ENCODE measurements at places on chromosomes 2 and 18.
A peak's percentile ranks its signal among the peaks of the same experiment; 100 is the strongest.

DNA sequence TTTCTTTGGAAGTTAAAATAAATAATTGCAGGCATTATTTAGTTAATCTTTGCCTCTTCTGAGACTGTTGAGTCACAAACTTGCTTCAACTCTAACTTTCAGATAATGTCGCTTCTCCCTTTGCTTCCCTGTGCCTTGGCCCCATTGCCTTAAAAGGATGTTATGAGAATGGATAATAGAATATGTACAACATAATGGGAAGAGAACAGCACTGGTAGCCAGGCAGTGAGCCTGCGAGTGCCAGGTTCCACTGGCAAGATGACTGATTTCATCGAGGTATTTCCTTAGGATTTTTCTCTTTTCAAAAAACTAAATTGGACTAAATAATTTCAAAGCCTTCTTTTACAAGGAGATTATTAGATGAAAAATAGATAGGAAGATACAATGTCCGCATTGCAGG is 420.9 kb downstream of the TGIF1 start:
- DNase-seq, result no peak

DNA sequence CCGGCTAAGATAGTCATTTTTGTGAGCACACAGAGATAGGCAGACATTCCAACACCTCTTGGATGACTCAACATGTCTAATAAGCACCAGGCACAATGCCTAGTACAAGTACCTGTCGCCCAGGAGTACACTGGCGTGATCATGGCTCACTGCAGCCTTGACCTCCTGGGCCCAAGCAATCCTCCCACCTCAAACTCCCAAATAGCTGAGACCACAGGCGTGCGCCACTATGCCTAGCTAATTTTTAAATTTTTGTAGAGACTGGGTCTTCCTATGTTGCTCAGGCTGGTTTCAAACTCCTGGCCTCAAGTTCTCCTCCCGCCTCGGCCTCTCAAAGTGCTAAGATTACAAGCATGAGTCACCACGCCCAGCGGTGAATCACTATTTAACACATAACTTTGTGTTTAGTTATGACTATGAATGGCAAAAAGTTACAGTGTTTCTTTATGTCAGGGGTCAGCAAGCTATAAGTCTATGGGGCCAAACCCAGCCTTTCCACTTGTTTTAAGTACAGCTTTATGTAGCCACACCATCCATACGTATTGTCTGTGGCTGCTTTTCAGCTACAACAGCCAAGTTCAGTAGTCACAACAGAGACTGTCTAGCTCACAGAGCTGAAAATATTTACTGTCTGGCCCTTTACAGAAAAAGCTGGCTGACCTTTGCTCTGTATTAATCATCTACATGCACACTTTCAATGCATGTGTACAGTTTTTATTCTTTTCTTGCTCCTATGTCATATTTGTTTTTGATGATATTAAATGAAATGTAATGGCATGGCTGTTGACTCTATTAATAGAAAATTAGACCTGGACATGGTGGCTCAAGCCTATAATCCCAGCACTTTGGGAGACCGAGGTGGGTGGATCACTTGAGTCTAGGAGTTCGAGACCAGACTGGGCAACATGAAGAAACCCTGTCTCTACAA is 18.7 kb downstream of the ORC2 start:
- peak; percentile 2 for DNase-seq

DNA sequence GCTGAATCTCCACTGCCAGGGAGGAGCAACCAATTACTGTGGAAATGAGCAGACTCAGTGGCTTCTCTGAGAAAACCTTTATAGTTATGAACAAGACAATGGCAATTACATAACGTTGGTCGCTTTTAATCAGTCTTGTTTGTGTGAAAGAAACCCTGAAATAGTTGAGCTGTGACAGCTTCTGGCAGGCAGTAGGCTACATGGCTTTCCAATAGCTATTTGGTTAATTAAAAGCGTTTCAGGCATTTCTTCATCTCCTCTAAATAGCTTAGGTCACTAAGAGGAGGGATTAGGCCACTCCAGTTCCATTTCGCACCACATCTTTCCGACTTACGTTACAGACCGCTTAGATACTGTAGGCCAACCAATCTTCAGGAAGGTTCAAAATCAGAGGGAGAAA is 794.4 kb upstream of the ID2 start:
- DNase-seq, result no peak

- no peak for DNase-seq
Observed at GRCh38 chr2:172995323-172996244, 80.1 kb upstream of the MAP3K20 start.

DNA sequence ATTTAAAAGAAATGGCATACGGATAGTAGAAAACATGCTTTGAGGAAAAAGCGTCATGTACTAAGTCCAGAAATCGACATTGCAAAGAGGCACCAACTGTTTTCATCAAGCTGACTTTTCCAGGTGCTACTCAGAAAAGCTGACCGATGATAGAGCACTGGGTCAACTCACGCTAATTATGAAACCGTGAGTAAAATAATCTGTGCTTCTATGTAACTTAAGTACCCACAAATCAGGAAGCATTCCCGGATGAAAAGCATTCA is 353 bp upstream of the NUP35 start:
- no peak for DNase-seq

DNA sequence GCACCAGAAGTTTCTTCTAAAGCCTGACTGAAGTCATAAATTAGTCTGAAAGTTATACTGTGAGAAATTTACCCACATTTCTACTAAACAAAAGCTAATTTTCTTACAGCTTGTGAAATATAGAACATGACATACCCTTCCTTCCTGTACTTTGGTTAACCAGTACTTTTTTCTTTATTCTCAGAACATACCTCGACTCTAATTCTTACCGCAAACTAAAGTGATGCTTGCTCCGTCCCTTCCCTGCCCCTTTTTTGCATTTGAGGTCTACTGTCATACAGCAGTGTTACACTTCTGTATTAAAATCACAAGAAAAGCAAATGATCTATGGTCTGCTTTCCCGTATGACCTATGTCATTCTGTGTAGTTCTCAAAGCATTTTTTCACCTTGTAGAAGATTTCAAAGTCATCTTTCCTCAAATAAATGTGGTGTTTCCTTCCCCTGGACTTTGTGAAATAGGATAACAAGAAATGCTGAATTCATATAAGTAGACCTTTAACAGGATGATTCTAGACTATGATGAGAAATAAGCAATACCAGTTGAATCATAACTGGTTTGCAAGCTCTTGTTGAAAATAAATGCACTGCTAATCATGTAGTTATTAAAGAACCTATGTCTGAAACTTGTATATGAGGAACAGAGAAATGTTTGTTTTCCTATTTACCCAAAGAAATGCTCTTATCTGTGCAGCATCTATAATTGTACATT is 30.4 kb downstream of the CYTIP start:
- peak; percentile 14 for DNase-seq

GRCh38 chr2:232597362-232598079 is 35.9 kb upstream of the EFHD1 start:
- DNase-seq, result no peak

DNA sequence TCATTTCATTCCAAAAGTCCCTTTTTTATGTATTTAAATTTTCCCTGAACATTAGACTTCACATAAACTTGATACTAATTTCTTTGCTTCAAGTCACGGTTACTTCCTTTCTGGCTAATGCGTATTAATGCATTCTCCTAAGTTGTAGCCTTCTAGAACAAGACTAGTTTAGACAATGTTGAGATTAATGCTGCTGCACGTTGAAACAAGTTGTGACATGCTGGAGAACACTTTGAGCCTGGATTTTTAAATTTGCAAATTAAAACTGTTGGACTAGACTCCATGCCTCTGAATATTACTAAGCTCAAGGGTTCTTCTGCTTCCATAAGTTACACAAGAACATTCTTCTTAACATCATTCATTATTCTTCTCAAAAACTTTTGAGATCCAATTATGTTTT is 29.1 kb downstream of the ID2 start:
- no peak for DNase-seq

DNA sequence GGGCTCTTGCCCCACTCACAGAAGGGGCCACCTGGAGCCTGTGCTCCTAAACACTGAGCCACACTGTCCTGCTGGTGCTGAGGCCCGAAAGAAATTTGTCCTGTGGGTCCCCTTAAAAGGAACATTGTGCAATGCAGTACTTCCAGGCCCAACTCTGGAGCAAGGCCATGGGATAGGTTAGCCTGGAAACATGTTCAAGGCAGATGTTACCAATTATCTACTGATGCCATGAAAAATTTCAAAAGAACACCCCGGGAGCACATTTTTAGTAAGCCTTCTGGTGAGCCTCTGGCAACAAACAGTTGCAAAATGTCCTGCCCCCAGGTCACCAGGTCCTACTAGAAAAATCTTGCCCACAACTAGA is 12.3 kb upstream of the PTMA start:
- DNase-seq, result no peak

- DNase-seq, result no peak
Observed at GRCh38 chr18:11324956-11325882, 175.8 kb upstream of the PIEZO2 start.

DNA sequence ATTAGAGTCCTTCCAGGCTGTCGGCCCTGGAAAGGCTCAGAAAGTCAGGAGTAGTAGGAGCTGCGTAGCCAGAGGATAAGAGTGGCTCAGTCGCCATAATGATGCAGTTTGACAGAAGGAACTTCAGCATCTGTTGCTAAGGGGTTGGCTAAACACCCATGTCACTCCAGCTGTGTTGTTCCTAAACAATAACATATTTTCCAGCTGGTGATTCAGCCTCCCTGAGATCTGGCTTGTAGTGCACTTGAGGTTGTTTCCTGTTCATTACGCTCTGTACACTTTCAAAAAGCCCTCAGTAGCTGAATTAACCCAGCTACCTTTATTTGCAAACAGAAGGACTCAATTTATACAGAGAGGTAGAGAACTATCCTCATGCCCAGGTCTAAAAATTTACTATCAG is 39.7 kb upstream of the EPAS1 start:
- no peak for DNase-seq

GRCh38 chr2:164008752-164009151 is 272.9 kb upstream of the FIGN start:
- DNase-seq, result no peak

- no peak for DNase-seq
Observed at GRCh38 chr2:235952714-235953113, 215.5 kb downstream of the GBX2 start.

DNA sequence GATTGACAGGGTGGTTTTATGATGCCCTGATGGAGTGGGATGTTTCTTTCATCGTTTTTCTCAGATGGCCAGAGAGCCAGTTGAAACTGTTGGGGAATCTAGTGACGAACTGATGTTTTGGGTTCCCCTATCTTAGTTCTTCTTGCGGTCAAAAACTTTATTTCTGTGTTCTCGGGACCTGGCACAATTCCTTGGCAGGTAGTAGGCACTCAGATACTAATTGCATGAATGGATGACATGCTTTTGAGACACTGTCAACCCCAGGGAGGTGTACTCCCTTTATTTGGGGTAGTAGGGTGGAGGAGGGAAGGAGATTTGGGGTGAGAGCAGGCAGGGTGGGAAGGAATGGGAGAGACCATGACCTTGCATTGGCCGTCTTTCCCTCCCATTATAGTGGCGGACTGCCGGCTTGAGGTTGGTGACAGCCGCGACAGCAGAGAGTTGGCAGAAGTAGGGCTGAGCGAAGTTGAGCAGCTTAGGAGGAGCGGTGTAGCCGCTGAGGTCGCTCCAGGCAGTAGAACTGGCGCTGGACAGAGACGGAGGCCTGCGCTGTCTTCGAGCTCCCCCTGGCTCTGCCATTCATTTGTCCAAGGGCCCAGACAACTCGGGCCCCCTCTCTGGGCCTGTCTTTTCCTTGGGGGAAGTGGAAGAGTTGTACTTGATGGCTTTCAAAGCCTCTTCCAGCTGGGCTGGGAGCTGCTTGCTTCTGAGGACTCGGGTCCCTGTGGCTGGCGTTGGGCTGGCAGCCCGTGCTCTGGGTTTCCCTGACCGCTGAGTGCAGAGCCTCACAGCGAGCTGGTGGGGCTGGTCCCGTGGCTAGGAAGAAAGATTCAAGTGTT is 2.6 kb downstream of the TET3 start:
- DNase-seq, result peak; percentile 27

DNA sequence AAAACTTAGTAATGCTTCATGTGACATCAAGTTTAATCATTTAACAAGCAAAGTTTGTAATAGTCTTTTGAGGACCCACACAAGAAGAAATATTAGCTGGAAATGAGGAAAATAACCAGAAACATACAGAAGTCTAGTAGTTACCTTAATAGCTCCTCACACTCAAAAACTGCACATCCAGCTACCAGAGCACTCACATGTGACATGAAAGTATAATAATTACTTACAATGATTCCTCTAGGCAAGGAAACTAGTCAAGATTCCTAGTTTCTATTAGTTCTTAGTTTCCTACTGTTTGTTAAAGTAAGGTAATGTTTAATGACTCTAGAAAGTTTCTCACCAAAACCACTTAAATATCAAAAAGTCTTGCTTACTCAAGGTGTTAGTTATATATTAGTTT is 335.8 kb downstream of the RAD51AP2 start:
- no peak for DNase-seq

- no peak for DNase-seq
Observed at GRCh38 chr2:62199392-62200125, 3.6 kb downstream of the B3GNT2 start.

- no peak for DNase-seq
Observed at GRCh38 chr2:39210846-39211245, 32.9 kb downstream of the CDKL4 start.

DNA sequence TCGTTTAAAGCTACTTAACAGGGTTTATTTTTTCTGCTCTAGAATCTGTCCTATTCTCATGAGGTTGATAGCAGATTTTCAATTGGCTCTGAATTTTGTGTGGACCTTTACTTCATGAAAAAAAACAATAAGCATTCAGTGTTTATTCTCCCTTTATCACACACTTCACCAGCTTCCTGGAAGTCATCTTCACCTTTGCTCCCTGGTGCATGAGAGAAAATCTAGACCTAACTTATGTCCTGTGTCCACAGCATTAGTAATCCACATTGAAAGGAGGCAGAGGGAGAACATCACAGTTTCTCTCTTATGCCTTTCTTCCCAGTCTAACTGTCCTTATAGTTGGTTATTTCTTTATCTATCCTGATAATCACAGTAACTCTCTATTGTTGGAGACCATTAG is 316.1 kb downstream of the PTH2R start:
- DNase-seq, result no peak

- DNase-seq, result no peak
Observed at GRCh38 chr2:29062371-29062770, 12.0 kb downstream of the PCARE start.

DNA sequence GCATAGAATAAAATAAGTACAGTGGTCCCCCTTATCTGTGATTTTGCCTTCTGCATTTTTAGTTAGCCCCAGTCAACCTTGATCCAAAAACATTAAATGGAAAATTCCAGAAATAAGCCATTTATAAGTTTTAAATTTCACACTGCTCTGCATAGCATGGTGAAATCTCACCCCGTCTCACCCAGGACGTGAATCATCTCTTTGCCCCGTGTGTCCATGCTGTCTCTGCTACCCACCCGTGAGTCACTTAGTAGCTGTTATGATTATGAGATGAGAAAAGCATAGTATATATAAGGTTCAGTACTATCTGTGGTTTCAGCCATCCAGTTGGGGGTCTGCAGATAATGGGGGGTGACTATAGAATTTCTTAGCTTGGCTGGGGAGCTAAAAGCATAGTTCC is 67.3 kb downstream of the RHBDD1 start:
- no peak for DNase-seq

GRCh38 chr2:113922784-113923183 is 32.9 kb downstream of the ACTR3 start:
- no peak for DNase-seq

- no peak for DNase-seq
Observed at GRCh38 chr2:23478933-23479683, 94.1 kb downstream of the KLHL29 start.

GRCh38 chr2:43269706-43270105 is 43.3 kb upstream of the ZFP36L2 start:
- DNase-seq, result no peak

All from activated naive CD4-positive, alpha-beta T cell (primary cell).